ENCODE measurements at places on chromosomes 3 and 15.

DNA sequence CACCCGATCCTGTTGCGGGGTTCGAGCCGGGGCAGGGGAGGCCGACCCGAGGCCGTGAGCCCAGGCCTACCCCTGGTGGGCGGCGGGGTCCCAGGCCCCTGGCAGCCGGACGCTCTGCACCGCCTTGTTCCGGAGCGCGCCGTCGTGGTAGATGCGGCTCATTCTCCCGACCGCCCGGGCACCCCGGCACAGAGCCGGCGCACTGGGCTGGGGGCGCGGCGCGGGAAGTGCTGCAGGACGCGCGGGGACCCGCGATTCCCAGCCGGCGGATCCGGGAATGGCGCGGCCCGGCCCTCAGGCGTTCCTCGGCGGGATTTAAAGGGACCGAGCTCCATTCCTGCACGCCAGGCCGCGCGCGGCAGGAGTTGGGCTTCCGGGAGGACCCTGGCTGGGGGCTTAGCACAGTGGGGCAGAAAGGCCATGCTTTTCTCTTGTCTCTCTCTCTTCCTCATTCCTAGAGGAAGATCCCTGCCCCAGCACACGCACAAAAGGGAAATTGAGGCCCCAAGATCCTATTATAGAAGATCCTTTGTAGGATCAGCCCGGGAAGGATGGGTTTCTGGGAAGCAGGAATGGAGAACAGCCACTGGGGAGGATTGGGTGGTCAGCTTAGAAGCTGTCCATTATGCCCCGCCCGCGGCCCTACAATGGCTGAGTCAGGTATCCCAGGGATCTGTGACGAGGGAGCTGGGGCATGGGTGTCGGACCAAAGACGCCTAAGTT is at the start of gene ARPIN:
ARPIN (minus strand) TSS at position 279 of the 723 bp plus-strand sequence; CDS start at position 162, 117 bp downstream.
- DNase-seq = no peak

GRCh38 chr3:73018790-73019441 is 22.3 kb downstream of the PPP4R2 start:
- DNase-seq = no peak

DNA sequence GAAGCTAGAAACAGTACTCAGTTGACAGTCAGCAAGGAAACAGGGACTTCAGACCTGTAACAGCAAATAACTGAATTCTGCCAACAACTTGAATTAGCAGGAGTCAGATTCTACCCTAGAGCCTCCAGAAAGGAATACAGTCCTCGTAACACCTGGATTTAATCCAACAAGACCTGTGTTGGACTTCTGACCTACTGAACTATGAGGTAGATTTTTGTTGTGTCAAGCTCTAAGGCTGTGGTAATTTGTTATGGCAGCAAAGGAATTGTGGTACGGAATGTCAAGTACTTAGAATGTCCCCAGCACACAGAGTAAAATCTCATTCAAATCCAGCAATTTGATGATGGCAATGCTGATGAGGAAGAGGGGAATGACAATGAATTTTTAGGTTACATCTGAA is 234.1 kb downstream of the LRRN1 start:
- DNase-seq = no peak

DNA sequence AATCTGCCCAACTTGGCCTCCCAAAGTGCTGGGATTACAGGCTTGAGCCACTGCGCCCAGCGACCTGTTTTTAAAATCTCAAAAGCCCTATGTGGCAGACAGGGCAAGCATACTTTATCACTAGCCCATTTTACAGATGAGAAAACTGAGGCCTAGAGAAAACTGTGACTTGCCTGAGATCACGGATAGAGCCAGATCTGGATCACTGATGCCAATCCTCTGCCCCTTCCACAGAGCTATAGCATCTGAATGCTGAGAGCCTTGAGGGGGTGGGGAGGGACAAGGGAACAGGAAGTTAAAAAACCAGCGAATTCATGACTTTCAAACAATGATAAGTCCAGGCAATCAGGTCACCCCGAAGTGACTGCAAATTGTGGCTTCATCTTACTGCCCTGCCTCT is 7.3 kb downstream of the ANKRD63 start:
- no peak for DNase-seq

DNA sequence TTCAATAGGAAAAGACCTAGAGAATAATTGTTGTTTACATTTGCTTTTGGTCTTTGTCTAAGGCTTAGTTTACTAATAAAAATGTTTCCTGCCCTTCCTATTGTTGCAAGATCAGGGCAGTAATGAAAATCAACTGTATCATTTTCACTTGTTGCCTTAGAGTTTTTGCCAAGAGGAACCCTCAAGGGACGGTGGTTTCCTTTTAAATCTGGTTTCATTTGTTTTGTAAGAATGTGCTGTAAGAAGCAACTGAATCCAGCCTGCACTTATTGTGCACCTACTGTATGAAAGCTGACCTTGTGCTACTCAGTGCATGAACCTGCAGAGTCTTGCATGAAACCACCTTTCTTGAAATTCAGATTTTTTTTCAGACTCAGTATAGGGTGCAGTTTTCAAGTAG is 5.3 kb downstream of the IGF1R start:
- DNase-seq = no peak

DNA sequence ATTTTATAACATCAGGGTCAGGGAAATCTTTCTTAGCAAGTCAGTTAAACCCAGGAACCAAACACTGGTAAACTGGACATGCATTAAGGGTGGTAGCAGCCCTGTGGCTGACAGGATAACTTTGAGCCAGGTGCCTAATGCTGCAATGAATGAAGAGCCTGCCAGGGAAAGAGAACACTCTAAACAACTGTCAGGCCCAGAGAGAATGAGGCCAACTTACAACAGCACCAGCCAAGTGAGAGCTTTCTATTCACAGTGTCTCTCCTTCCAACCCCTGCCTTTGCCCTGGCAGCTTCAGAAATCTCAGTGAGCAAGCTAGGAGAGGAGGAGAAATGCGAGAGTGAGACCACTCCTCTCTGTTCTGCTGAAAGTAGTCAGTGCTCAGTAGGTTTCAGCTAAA is 50.4 kb upstream of the ATP2C1 start:
- no peak for DNase-seq

GRCh38 chr3:172530101-172530561 is 6.9 kb upstream of the TNFSF10 start:
- DNase-seq = no peak

- no peak for DNase-seq
These were observed 1.7 kb upstream of the CLN6 start for GRCh38 chr15:68231102-68231818.

- DNase-seq = no peak
These were observed 9.0 kb downstream of the KIF9 start for GRCh38 chr3:47273564-47273963.

DNA sequence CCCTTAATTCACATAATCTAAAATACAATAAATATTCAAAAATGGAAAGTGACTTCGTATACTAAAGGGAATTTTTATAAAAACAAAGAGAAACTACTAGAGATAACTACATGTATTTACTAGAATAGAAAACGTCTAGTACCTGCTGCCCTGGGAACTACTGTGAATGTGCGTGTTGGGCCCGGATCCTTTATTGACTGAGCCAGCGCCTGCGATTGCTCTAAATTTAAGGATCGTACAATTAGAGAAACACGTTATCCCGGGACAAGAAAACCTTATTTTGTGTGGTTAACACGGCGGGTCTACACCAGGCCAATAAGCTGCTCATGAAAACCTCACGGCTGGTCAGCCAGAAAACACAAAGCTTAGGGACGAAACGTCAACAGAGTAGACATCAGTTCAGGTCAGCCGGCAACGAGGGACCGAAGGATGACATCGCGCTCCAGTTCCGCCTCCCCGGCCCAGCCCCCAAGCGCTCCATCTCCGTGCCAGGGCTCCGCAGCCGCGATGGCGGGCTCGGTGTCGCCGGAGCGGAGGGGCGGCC is 555 bp downstream of the TM2D3 start:
- no peak for DNase-seq

- no peak for DNase-seq
These were observed 14.6 kb downstream of the SMAD6 start for GRCh38 chr15:66716656-66717020.

DNA sequence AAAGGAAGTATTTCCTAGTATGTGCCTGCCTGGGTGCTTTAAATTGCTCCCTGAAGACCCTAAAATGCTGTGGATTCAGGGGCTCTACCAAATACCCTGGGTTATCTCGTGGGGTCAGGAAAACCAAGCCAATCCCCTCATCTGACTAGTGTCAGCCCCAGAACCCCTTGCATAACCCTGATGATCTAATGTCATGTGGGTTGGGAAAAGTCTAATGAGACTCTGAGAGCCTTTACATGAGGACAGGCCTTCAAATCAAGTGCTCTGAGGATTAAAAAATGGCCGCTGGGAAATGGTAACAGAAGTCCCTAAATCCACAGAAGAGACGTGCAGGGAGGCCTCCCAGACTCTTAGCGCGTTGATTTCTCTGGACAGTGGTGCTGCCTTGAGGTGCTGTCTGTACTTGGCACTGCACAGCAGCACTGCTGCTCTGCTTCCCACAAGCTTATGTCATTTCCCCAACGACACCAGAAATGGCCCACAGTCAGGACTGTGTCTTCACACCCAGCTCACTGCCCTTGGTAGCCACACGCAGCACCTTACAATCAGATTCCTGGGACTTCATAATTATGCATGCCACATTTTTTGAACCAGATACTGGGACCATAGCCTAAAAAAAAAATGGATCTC is 16.6 kb downstream of the EIF4E3 start:
- DNase-seq = no peak

- DNase-seq = no peak
These were observed 384.0 kb upstream of the TPM1 start for GRCh38 chr15:62658498-62658897.

GRCh38 chr15:67120009-67120838 is 54.8 kb downstream of the SMAD3 start:
- DNase-seq = no peak

DNA sequence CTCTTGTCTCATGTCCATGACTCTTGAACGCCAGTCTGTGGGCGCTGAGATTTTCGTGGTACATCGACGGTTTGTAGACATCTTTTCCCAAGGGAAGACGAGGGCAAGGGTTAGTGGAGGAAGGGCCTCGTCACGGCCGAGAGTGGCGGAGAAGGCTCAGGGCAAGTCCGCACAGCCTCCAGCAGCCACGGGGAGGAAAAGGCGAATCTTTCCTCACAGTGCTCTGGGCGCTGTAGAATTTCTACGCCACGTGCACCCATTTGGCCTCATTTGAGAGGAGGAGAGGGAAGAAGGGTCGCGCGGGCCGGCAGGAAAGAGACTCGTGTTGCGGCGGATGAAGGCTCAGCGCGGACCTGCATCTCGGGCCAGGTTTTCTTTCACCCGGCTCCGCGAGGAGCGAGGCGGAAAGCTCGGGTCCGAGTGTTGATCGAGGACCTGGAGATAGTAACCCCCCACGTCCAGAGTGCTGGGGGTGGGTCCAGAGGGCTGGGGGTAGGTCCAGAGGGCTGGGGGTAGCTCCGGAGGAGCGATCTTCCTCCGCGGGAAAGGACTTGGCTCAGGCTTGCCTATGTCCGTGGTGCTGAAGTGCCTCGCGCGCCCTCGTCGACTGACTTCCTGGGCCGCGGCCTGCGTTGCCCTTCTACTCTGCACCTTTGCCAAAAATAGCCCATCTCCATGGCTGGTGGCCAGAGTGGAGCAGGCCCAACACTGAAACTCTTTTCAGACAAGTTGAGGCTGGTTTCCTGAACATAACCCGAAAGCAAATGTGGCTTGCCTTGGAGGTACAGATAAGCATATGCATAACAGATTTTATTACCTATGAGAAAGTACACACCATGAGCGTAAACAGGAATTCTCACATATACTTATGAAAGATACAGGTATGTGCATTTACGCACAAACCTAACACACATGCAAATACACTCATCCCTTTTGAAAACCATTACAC is 1.1 kb downstream of the SLC35G2 start:
- no peak for DNase-seq

GRCh38 chr3:68007621-68008226 is 353.3 kb upstream of the SUCLG2 start:
- no peak for DNase-seq

- no peak for DNase-seq
These were observed 97.4 kb upstream of the RBMS3 start for GRCh38 chr3:29183346-29184087.

- no peak for DNase-seq
These were observed 287.0 kb downstream of the SI start for GRCh38 chr3:164791263-164791662.

- no peak for DNase-seq
These were observed 26.7 kb upstream of the CCDC80 start for GRCh38 chr3:112667599-112667998.

- no peak for DNase-seq
These were observed 75.7 kb downstream of the LRRK1 start for GRCh38 chr15:100994597-100995446.

DNA sequence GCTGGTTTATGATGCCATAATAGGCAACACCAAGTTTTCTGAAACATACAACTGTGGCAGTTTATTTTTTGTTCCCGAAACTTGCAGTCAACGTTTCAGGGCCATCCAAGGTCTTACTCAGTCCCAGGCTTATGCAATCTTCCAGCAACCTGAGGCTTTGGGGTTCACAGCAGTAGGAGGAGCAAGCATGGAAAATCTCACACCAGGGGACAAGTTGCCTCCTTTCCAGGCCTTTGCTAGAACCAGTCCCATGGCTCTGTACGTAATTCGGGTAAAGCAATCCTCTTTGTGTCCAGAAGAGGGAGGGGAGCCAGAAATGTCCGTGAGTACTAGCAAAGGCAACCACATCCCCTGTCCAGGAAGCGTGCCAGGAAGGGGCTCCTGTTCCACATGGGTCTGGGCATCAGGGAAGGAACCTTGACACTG is 4.7 kb upstream of the FAM240A start:
- no peak for DNase-seq

GRCh38 chr15:84658788-84659411 is 901 bp upstream of the NMB start:
- DNase-seq = no peak

DNA sequence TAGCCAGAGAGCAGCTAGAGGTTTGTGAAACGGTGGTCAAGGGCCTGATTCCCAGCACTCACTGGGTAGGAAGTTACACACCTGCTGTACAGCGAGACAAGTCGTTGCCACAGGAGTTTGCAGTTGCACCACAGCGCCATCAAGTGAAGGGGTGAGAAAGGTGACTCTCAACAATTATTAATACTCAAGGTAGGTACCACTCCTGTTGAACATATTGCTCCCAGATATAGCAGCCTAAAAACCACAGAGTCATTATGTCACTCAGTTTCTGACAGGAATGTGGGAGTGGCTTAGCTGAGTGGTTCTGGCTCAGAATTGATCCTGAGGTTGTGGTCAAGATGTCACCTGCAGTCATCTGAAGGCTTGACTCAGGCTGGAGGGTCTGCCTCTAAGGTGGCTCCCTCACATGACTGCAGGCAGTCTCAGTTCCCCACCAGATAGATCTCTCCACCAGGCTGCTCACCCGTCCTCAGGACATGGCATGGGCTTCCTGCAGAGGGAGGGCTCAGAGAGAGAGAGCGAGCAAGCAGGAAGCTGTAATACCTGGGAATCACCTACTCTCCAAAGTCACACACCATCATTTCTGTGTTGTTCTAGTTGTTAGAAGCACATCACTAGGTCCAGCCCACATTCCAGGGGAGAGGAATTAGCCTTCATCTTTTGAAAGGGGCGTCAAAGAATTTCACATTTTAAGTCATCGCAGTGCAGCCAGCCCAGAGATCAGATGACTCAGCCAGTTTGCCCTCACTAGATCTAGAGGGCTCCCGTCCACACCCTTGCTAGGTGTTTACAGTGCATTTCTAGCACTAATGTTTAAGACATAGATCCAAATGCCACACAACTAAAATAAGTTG is 17.0 kb upstream of the ANO10 start:
- DNase-seq = no peak
